ENCODE measurements at places on chromosomes 1 and 21.
A peak's percentile ranks its signal among the peaks of the same experiment; 100 is the strongest.

- DNase-seq = peak; percentile 76
Measured at GRCh38 chr1:176656257-176656995, 193.5 kb downstream of the PAPPA2 start.

DNA sequence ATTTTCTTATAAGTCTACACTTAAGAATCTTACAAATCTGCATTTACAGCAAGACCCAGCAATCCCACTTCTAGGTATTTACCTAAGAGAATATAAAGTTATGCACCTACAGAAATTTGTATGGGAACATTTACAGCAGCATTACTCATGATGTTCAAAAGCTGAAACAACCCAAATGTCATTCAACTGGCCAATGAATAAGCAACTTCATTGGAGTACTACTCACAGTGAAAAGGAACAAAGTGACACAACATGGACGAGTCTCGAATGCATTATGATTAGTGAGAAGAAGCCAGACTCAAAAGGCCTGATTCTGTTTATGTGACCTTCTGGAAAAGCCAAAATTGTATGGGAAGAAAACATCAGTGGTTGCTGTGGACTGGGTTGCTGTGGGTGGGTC is 116.9 kb downstream of the CAMTA1 start:
- no peak for DNase-seq

GRCh38 chr1:230982696-230983095 is 3.8 kb downstream of the ARV1 start:
- DNase-seq = no peak

DNA sequence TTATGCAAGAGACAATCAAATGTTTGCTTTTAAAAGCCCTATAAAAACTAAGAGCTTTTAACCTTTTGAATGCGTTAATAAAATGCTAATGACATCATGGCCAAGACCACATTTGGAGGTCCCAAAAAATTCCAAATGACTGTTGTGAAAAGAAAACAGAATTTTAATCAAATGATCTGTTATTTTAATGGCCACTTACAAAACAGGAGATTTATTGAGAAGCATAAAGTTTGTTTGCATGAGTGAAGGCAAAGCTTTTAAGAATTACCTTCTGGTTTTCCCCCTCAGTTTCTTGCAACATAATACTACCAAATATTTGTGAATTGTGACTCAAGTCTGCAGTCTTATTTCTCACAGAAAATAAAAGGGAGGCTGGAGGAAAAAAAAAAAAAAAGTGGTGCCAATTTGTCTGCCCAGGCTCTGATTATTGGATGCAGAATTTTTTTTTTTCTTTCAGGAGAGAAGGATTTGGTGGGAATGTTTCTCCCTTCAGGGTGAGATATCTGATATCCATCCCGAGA is 60.7 kb downstream of the GORAB start:
- DNase-seq = no peak

- no peak for DNase-seq
Measured at GRCh38 chr1:203929741-203930309, 68.4 kb downstream of the SNRPE start.

GRCh38 chr1:160779626-160780397 is 16.2 kb upstream of the LY9 start:
- DNase-seq = peak; percentile 3

- DNase-seq = peak; percentile 86
Measured at GRCh38 chr1:219566951-219567947, 45.7 kb downstream of the ZC3H11B start.

DNA sequence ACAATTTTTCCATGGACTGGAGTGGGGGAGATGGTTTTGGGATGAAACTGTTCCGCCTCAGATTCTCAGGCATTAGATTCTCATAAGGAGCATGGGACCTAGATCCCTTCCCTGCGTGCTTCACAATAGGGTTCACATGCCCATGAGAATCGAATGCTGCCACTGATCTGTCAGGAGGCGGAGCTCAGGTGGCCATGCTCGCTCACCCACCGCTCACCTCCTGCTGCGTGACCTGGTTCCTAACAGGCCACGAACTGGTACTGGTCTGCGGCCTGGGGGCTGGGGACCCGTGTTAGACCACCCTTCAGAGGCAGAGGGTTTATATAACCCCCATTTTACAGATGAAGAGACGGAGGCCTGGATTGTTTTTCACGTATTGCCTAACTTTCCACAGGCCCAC is 16.3 kb upstream of the SRSF4 start:
- DNase-seq = no peak

DNA sequence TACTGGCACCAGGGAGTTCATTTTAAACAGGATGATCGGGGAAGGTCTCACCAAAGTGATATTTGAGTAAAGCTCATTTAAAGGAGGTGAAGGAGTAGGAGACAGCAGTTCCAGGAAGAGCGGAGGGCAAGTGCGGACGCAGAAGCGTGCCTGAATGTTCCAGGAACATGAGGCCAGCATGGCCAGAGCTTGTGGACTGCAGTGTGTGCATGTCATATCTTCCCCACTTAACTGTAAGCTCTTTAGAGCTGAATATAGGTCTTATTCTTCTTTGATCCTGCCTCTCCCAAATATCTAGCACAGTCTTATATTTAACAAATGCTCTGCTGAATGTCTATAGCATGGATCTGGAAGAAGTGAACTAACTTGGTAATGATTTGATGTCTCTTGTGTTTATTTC is 639.3 kb downstream of the SMYD3 start:
- DNase-seq = no peak

GRCh38 chr1:91809317-91809716 is 76.6 kb downstream of the TGFBR3 start:
- no peak for DNase-seq

DNA sequence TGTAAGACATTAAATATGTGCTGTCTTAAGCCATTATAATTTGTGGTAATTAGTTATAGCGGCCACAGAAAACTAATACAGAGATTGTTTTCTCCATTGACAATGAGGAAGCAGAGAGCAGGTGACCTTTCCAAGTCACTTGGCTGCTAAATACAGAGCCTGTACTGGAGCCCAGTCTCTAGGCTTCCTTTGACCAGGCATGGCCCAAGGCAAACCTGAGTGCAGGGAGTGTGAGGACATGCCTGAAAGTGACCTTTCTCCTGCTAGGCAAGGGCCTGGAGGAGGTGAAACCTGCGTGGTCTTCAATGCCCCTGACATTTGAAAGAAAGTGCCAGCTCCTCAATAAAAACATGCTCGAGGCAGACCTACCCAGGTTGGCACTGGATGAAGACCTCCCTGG is 12.5 kb upstream of the CHI3L1 start:
- no peak for DNase-seq

GRCh38 chr21:14070049-14070893 is 140.5 kb downstream of the LIPI start:
- DNase-seq = no peak

- DNase-seq = peak; percentile 92
Measured at GRCh38 chr21:38848187-38848609, 42.5 kb downstream of the ETS2 start.

DNA sequence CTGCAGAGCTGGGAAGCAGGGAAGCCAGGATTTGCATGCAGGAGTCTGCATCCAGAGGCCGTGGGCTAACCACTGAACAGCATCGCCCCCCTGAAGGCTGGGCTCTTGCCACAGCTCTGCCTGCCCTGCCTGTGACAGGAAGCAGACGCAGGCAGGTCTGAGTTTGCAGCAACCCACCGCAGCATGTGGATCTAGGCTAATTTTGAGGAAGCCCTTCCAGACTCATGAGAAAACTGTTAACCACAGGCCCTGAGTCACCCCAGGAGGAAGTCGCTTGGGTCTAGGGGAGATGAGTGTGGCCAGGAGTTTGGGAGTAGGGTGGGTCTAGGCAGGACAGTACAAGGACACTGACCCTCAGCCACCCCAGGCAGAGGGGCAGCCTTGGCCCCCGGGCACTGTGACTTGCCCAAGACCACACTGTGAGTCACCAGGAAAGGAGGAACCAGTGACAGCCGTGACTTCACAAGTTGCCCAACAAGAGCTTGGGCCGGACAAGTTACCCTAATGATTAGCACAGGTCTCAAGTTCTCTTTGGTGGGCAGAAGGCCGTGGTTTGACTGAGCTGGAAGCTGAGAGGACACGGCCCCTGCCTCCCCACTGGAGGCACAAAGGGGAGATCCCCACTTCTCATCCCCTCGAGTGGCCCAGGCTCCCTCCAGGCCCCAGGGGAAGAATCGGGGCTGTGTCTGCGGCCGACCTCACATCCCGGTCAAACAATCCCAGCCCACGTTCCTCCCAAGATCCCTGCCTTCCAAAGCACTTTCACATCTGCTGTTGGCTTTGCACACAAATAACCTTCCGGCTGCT is 826 bp downstream of the LAPTM5 start:
- peak; percentile 62 for DNase-seq

DNA sequence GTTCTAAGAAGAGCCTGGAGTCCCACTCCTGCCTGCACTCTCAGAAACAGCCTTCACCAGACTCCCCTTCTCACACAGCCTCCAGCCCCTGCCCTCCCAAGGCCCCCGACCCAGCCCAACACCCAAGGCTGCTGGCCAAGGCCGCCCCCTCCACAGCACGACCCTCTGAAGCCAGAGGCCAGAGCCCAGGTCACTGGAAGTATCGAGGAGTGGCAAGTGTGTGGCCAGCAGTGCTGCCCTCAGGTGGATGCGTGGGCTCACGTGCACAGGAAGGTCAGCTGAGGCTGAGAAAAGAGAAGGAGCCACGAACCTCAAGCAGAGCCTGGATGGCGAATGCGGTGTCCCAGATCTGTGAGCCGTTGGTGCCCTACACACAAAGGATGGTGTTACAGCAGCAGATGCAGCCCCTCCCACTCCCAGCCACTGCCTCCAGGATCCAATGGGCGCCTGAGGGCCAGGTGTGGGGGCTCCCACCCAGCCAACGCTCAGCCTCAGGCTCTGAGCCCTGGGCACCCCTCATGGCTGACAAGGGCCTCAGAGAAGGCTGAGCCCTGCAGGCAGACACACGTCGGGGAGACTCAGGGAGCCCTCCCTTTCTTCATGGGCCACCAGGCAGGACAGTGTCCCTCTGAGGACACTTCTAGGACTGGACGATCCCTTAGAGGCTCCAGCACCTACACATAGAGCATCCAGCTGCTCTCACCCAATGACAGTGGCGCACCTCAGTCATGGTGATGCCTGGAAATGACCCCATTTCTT is 18.0 kb downstream of the LSS start:
- DNase-seq = no peak

Data from fibroblast of pulmonary artery (primary cell).